ENCODE measurements at places on chromosomes 5 and 9.

GRCh38 chr5:159817262-159818029 lies 98.8 kb upstream of the ADRA1B start:
- DNase-seq: no peak

DNA sequence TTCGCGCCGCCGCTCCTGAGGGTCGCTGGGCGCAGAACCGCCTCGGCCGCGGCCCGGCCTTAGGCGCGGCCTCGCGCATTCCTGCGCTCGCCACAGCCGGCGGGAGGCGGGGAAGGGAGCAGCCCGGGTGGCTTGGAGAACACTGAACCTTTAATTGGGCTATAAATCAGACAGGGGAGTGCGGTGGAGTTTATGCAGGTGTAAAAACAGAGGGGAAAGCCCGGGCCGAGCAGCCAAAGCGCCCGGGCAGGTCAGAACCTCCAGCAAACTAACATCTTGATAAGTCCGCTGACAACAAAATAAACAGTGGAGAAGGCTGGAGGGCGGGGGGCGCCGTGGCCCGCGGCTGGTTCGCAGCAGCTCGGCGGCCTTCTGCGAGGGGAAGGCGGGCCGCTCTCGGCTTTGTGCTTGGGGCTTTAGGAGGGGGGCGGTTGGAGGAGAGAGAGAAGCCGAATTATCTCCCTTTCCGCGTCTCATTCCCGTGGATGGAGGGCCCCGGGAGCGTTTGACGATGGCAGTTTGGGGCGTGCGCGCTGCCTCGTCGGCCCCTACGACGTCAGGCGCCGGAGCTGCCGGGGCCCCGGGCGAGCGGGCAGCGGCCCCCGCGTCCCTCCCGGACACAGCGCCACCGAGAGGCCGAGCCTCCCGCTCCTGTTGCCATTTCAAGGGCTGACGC lies 11.3 kb downstream of the FOXD1 start:
- no peak for DNase-seq

- no peak for DNase-seq
These were observed 275.0 kb downstream of the NR2F1-AS1 start for GRCh38 chr5:93305984-93306383.

DNA sequence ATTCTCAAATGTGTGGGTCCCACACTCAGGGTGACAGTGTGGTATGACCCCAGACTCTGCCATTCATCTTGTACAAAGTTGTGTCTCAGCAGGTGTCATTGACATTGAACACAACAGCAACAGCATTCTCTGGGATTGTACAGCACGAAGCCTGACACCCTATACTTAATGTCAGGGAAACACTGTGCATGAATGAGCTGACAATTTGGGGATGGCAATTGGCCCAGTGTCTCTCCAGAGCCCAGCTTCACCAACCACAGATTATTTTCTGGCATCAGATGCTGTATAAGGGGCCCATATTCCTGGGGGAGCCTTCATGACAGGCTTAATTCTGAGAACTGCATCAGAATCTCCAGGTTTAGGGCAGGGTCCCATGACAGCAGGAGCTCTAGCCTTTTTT lies 143.2 kb downstream of the GCNT1 start:
- DNase-seq: no peak

- DNase-seq: no peak
These were observed 67.4 kb upstream of the ZNF618 start for GRCh38 chr9:113808391-113809358.

- DNase-seq: no peak
These were observed 212.4 kb downstream of the RFK start for GRCh38 chr9:76181781-76182180.

- no peak for DNase-seq
These were observed 459.8 kb downstream of the ARHGEF28 start for GRCh38 chr5:74085782-74086181.

DNA sequence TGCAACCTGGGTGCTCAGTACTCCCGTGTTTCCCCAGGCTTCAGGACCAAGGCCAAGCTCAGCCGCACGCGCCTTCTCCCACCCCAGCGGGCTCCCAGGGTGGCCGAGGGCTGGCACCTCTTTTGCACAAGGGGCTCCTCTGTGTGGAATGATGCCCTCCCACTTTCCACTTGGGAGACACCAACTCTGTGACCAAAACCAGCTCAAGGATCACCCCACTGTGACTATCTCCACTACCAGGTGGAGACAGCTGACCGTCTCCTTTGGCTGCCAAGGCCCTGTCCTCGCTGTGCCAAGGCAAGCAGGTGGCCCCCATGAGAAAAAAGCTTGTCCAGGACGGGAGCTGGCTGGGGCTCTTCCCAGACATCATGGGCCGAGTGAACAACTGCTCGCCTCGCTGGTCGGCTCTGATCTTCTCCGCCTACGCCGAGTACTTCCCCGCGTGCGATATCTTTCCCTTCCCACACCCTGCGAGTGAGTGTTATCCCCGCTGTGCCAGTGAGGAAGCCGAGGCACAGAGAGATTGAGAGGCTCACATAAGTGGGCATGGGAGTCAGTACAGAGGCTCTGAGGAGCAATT lies 132.8 kb downstream of the ZNF354C start:
- no peak for DNase-seq

- DNase-seq: no peak
These were observed 74.1 kb downstream of the FNBP1 start for GRCh38 chr9:129968690-129969485.

GRCh38 chr9:79362100-79363081 lies 209.4 kb upstream of the TLE4 start:
- no peak for DNase-seq

DNA sequence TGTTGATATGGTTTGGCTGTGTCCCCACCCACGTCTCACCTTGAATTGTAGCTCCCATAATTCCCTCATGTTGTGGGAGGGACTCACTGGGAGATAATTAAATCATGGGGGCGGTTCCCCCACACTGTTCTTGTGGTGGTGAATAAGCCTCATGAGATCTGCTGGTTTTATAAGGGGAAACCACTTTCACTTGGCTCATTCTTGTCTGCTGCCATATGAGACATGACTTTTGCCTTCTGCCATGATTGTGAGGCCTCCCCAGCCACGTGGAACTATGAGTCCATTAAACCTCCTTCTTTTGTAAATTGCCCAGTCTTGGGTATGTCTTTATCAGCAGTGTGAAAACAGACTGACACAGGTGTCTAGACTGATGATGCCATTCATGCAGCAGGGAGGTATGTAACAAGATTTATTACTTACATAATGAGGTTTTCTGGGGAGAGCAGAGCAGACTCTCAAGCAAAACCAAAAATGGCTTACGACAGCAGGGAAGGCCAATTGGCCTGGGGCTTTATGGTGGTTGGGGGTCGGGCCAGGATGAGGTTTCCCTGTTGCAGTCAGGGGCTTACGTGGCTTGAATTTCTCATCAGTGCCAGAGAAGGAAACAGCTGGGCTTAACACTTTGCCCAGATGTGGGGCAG lies 9.5 kb upstream of the COMMD10 start:
- DNase-seq: no peak

- DNase-seq: no peak
These were observed 60.8 kb upstream of the RNU6ATAC start for GRCh38 chr9:134225186-134225585.

GRCh38 chr9:96874947-96875460 lies 20.7 kb upstream of the ZNF782 start:
- no peak for DNase-seq

DNA sequence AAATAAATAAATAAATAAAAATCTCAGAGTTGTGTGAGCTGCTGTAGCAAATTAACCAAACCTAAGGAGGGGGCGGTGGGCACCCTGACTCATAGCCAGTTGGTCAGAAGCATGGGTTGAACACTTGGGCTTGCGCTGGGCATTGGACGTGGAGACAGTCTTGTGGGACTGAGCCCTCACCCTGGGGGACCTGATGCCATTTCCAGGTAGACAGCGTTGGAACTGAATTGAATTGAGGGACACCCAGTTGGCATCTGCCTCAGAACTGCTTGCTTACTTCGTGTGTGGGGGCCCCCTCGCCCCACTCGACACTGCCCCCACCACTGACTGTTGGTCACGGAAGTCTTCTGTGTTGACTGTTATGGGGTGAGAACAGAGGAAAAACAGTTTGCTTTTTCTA lies 19.0 kb upstream of the TBC1D9B start:
- DNase-seq: no peak

DNA sequence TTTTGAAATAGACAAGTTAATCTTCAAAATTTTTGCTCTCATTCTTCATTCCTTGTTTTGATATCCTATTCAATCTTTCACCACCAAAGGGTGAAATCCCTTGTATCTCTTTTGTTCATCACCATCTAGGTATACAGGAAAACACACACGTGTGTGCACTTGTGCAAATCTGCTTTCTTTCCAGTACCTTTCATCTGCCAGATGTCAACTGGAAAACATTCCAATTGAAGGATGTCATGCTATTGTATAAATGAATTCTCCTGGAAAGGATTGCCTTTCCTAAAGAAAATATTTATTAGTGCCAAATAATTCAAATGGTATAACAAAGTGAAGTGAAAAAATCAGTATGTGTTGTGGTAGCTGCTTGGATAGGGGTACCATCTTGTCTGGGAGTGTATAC lies 123.7 kb downstream of the RANBP17 start:
- no peak for DNase-seq

DNA sequence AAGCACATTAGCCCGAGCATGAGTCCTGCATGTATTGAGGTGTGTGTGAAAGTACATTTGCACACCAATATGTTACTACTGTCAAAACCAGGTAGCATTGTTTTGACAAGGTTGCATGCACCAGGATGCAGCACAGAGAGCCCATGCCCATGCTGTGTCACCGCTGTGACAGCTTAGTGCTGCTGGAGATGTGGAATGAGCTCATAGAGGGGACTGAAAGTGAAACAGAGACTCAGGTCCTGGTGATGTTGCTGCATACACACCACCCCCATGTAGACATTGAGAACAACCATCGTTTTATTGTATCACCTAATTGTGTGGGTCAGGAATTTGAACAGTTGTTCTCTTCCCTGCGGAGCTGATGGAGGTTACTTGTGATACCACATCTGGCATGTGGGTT lies 53.0 kb downstream of the GADD45G start:
- no peak for DNase-seq

- no peak for DNase-seq
These were observed 193.9 kb downstream of the SEC61B start for GRCh38 chr9:99416007-99416406.
